Pancreas (tissue), 10 donors: ENCODE measurements at places on chromosomes 1 and 21.

- no peak for DNase-seq
Observed at GRCh38 chr1:90139837-90140236, 144.9 kb downstream of the ZNF326 start.

- DNase-seq, result no peak
Observed at GRCh38 chr1:55589671-55590297, 374.6 kb upstream of the USP24 start.

GRCh38 chr1:176541663-176542062 lies 78.7 kb downstream of the PAPPA2 start:
- no peak for DNase-seq

GRCh38 chr1:66519992-66520391 lies 14.0 kb upstream of the SGIP1 start:
- no peak for DNase-seq

DNA sequence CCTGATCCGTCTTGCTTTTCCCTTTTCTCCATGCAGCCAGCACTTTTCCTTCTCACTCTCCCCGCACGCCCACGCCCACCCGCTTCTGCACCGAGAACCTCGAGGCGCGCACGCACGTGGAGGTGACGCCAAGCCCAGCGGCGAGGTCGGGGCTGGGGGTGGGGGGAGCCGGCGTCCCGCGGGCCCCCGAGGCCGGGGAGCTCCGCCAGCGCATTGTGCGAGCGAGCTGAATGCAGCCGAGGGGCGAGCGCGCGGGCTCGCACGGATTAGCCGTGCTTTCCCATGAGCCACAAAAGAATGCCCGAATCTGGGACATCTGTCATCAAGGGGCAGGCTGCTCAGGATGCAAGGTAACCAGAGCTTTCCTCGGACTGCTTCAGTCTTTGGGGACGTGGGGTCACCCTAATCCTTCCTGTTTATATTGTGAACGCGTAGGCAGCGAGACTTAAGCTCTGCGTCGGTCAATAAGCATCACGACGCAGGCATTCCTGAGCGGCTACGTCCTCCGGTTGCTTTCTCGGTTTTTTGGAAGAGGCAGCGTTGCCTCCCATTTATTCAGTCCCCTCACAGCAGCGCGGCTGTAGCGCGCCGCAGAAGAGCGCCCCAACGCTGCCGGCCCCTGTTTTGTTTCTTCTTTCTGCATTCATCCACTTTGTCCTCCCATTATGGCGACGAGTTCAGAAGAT lies 67.3 kb upstream of the AKT3 start:
- DNase-seq, result peak; percentile 8

DNA sequence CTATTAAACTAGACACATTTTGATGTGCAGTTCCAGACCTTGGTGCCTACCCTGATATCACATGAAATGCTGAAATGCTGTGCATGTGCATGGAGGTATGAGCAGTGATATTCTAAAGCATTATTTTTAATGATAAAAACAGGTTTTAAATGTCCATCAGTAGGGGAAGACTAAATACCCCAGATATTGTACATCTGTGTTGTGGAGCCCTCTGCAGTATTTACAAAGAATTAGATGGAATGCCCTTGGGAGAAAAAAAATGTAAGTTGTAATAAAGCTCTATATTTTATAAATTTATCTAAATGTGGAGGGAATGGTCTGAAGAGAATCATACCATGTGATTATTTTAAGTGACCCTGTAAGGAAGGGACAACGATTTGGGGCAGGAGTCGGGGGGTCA lies 39.1 kb upstream of the IGSF5 start:
- DNase-seq, result no peak

DNA sequence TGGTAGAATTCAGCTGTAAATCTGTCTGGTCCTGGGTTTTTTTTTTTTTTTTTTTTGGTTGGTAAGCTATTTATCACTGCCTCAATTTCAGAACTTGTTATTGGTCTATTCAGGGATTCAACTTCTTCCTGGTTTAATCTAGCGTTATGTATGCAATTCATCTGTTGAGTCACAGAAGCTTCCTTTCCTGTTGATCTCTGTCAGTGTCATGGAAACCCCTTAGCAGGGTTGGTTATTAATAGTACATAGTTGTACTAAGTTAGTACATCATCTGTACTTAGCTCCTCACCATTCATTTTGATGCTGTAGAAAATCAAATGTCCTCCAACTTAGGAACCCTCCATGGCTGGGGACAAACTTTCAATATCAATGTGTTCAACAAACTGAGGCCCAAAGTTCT lies 51.0 kb upstream of the BARHL2 start:
- no peak for DNase-seq

GRCh38 chr1:210455840-210456603 lies 127.3 kb downstream of the HHAT start:
- no peak for DNase-seq

DNA sequence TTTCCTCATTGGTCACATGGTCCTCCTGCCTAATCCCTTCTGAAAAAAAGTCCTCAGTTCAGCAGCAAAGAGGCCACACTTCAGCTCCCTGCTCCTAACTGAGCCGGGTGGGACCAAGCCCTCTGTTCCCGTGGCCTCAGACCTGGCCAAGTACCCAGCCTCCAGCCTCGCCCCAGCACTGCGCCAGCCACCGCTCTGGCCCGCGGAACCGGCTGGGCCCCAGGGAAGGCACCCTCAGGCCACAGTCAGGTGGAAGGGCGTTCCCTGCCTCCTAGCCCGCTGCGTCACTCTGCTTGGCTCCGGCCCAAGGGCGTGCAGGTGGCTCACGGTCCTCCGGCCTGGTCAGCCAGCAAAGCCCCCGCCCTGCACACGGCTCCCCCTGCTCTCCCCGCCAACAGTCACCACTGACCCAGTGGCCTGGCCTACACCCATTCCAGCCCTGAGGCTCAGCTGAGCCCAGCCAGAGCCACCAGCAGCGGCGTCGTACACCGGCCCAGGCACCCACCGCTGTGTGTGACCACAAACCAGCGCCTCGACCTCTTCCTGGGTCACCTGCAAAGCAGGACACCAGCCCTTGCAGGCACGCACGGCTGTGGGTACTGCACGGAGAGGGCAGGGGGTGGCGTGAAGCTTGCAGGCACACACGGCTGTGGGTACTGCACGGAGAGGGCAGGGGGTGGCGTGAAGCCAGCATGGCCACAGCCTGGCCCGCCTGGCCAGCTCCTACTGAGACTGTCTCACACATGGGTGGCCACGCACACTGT lies 19.4 kb downstream of the NADK start:
- DNase-seq, result peak; percentile 90

DNA sequence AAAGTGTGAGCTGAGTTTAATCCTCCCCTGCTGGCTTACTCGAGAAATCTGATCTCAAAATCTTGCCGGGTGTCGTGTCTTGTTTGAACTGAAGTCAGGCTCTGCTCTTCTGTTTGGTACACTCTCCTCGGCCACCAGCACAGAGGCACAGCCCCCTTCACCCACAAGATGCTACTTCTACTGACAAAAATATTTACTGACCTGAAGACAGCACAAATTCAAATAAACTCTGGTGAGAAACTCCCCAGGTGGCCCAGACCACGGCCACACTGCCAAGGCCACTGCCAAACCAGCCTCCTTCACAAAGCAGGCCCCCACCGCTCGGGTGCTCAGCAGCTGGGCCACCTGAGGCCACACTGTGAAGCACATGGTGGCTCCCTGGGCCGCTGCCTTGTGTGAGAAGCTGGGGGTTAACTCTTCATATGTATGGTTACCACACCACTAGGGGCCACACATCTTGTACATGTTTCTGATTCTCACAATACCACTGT lies 80.6 kb downstream of the TGFBR3 start:
- DNase-seq, result peak; percentile 83

GRCh38 chr1:234639961-234640360 lies 30.0 kb upstream of the IRF2BP2 start:
- no peak for DNase-seq

- no peak for DNase-seq
Observed at GRCh38 chr1:84836145-84836544, 56.9 kb downstream of the LPAR3 start.

DNA sequence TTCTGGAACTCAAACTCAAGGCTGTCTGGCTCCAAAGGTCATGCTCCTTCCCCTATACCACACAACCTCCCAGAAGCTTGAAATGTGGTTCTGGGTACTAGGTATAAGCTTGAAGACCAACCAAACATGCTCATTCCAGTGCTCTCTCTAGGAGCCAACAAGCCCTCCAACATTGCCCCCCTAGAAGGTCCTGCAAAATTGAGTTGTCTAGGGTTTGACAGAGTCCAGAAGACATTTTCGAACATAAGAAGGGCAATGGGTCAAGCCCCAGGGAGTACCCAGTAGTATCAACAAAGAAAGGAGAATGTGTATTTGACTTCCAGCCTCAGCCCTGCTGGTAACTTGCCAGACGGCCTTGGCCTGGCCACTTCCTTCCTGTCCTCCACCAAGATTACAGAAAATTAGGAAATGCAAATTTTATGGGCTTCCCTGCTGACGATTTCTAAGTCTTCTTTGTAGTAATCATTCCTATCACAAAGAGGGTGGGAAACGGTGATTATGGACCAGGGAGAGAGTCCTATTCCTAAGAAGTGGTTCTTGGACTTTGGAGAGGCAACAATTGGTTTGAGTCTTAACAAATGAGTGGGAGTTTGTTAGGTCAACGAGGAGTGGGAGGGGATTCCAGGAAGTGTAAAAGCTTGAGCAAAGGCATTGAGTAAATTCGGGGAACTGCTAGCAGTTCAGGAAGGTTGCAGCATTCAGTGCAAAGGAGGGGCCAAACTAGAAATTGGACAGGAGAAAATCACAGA lies 18.7 kb upstream of the SLAMF1 start:
- DNase-seq, result no peak

- no peak for DNase-seq
Observed at GRCh38 chr1:108961752-108962486, 1.4 kb downstream of the CLCC1 start.

DNA sequence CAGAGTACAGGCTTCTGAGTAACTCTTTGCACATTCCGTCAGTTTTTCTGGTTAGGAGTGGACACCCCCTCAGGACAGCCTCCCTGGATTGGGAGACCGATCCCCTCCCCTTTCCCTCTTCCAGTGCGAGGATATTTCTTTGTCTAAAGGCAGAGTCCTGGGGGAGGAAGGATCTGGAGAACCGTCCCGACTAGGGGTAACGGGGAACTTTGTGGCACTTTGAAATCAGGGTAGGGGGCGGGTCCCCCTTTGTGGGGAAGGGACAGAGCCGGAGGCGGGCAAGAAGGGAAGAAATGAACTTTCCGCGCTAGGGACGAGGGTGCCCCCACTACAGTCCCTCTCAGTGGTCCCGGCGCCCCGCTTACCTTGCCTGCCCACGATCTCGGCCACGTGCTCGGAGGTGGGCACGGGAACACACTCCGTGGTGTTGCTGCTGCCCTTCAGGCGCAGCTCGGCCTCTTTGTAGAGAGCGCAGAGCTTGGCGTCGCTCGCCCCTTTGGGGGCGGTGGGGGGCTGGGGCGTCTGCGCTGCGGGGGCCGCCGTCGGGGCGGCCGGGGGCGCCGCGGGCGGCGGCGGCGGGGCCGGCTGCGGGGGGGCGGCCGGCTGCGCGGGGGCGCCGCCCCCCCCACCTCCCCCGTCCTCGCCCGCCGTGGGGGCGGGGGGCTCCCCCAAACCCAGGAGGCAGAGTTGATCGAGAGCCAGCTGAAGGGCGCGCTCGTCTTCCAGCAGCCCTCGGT lies 917 bp downstream of the MEX3A start:
- DNase-seq, result no peak

GRCh38 chr1:155570593-155570990 lies 8.0 kb upstream of the ASH1L start:
- DNase-seq, result no peak

- DNase-seq, result no peak
Observed at GRCh38 chr1:39104158-39105060, 78.3 kb downstream of the NDUFS5 start.

DNA sequence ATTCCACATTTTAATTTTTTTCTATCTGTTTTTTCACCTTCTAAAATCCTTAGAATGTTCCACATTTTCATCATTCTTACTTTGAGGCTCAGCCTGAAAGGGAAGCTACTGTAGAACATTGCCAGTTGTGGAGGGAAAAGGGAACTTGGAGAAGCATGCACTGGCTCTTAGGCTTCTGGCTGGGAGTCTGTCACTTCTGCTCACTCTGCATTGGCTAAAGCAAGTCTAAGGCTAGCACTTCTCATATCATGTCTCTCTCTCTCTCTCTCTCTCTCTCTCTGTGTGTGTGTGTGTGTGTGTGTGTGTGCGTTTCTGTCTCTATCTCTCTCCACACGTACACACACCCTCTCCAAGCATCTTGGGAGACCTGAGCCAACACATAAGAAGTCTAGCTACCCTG lies 49.6 kb upstream of the ADAR start:
- no peak for DNase-seq

- DNase-seq, result peak; percentile 61
Observed at GRCh38 chr1:40078512-40079333, 18.3 kb downstream of the PPT1 start.

DNA sequence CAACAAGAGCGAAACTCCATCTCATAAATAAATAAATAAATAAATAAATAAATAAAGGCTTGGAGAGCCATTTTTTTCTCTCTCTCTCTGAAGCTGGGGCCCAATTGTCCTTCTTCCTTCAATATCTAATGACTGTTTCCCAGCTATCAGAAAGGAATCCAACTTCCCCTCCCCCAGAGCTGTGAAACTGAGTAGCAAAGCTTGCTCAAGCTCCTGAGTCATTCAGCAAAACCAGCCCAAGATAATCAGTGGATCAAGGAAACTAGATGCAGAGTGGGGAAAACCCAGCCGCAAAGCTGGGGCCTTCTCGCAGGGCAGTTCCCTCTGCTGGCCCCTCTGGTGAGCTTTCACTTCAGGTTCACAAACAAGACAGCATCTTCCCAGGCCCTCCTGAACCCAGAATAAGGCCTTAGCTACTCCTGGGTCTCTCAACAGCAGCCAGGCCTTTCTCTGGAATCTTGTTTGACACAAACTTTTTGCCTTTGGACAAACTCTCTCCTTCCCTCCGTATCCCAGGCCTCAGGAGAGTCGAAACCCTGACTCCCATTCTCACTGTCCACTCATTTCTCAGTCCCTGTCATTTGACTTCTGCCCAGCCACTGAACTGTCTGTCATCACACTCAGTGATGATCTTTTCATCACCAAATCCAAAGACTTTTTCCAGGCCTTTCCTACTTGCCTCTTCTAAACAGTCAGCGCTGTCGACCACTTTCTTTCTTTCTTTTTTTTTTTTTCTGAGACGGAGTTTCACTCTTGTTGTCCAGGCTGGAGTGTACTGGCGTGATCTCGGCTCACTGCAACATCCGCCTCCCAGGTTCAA lies 18.0 kb upstream of the PTP4A2 start:
- DNase-seq, result no peak

DNA sequence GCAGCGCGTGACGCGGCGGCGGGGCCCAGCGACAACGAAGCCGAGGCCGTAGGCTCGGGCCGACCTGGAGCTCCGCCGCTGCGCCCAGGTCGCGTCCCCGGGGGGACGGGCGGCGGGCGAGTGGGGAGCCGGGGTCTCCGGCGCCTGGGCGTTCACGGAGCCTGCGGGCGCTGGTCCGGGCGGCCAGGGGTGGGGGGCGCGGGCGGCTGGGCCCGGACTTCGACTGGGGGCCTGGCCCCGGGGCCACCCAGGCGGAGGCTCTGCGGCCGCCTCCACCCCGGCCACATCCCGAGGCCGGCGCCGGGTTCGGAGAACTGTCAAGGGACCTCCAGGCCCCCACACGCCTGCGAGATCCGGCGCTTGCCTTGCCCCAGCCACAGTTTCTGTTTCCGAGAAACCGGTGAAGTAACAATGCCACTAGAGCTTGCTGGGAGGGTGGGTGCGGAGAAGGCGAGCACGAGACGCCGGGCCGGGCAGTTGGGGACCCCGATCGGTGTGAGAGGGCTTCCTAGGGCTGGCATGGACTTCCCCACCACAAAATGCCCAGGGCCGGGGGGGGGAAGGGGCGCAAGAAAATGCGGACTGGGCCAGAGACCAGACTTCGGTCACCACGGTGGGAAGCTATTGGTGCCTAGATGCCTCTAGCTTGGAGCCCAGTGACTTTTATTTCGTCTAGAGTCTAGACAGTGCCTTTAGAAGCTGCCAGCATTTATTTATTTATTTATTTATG lies 501 bp downstream of the FBXO6 start:
- DNase-seq, result no peak

- no peak for DNase-seq
Observed at GRCh38 chr1:9905010-9905409, 5.1 kb downstream of the CTNNBIP1 start.
